ENCODE measurements at places on chromosomes 3 and 15. TPM values are rescaled to one million over a fixed set of nuclear protein-coding genes. Genes with fewer than 3 reads are reported as not detected.

The TMC3 gene
- total RNA-seq: not detected

The GNAT1 gene
- total RNA-seq: 0.08 TPM

The CNTN3 gene
- 5.7 TPM for total RNA-seq

The TMIE gene
- total RNA-seq: 0.33 TPM

DNA sequence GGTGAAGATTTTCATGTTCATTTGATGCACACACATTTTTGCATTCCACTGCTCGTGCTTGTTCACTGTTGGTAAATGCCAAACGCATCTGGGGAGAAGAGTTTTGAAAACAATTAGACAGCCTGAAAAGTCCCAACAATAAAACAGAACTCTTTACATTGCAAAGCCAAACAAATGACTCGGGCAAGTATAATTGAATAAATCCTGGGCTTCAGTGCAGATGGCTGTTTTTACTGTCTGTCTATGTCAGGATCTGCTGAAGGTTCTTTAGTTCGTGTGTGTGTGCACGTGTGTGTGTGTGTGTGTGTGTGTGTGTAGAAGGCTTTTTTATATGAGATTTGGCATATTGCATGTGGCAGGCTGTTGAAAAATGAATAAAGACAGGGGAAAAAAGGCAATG, 277.5 kb upstream of the CDIN1 start:
- DNase-seq: no peak

GRCh38 chr3:13931172-13931571, 51.3 kb upstream of the WNT7A start:
- no peak for DNase-seq

DNA sequence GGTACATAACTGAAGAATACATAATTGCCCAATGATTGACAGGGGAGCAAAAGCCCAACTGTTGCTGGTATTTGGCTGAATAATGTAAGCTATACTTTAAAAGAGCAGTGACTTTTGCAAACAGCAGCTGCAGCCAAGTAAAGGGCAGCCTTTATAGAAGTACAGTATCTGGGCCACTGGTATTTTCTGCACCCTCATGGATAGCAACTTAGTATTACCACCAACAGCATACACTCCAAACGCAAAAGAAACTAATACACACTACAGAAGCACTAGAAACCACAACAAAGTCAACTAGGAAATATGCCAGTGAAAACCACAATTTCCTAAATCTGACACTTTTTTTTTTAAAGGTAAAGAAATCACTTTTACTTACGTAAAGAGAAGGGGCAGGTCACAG, 206.1 kb downstream of the TIGIT start:
- no peak for DNase-seq

DNA sequence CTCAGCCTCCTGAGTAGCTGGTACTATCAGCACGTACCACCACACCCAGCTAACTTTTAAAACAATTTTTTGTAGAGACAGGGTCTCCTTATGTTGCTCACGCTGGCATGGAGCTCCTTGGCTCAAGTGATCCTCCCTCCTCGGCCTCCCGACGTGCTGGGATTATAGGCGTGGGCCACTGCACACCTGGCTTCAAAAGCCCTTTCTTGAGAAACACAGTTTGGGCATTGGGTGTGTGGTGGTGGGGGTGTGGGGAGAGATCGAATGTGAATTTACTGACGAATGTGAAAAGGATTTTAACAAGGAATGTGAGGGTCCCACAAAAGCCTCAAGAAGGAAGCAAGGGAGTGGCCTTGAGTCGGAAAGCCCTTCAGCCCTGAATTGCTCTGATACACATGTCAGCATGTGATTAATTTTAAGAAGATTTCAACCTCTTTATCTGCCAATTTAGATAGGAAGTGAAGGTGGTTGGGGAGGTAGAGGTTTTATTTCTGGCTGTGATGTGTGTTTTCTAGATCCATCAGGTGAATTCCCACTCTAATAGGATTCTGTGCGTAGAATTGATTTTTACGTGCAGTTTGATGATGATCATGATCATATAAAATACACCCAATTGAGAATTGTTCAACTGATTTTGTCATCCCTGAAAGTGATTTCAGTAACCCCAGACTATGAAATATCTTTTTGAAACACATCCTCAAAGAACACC, 1.1 kb downstream of the CCR4 start:
- DNase-seq: no peak

DNA sequence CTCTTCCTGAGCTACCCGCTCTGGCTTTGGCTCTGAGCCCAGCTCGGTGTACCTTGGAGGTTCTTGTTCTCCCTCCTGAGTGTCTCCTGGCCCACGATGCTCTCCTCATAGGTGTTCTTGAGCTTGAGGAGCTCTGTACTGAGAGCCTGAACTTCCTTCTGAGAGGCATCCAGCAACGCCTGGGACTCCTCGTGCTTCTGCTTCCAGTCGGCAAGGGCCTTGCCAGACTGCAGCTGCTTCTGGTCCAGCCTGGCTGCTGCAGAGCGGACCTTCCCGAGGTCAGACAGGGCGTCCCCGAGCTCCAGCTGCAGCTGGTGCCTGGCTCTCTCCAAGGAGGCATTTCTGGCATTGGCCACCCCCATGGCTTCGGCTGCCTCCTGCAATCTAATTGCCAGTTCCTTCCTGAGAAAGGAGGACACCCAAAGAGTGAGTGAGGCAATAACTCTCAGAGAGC, 99.8 kb downstream of the MYH15 start:
- no peak for DNase-seq

DNA sequence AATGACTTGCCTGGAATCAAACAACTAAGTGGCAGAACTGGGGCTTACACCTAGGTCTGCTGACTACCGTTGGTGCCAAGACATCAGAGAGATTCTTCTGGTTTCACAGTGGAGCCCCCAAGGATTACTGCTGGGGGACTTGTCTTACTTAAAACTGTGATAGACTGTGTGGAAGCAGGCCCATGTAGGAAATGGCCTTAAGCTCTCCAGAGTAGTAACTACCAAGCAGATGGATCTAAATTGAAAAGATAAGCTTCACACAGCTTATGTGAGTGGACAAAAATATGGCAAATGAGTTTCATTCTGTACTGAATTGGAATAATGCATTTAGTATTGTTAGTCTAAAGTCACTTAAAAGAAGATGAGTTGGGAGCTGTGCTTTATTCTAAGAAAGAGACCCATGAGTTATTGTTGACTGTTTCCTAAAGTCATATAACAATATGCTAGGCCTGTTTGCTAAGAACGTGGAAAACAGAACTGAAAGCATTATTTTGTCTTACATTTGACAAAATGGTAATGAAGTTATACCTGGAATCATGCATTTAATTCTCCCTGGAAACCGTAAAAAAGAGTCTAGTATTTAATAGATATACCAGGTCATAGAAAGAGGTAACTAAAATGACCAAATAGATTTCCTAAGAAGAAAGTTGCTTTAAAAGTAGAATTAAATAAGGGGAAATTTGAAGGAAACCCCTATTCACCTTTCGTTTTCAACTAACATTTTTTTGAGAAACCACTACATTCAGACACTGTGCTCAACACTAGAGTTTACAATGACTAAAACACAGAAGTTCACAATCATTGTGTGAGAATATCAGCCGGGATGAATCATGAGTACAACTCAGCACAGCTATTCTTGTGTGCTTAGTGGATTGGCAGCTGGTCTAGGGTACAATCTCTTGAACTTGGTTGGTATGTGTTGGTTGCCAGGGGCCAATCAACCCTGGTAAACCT, 13.0 kb upstream of the MAPK6 start:
- DNase-seq: no peak

DNA sequence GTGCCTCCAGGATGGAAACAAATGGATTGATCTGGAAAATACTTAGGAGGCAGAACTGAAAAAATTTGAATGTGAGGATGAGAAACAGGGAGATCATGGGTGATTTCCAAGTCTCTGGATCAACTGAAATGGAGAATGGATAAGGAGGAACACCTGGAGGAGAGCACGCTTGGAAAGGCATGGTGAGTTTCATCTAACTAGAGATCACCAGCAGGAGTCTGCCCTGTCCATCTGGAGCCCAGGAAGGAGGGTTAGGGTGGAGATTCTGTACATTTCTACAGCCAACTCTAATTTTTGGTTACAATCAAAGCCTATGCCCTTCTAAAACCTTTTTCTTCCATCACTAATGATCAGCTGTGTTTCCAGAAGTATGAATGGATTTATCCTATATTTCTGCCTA, 995.9 kb upstream of the CFAP20DC start:
- DNase-seq: no peak

DNA sequence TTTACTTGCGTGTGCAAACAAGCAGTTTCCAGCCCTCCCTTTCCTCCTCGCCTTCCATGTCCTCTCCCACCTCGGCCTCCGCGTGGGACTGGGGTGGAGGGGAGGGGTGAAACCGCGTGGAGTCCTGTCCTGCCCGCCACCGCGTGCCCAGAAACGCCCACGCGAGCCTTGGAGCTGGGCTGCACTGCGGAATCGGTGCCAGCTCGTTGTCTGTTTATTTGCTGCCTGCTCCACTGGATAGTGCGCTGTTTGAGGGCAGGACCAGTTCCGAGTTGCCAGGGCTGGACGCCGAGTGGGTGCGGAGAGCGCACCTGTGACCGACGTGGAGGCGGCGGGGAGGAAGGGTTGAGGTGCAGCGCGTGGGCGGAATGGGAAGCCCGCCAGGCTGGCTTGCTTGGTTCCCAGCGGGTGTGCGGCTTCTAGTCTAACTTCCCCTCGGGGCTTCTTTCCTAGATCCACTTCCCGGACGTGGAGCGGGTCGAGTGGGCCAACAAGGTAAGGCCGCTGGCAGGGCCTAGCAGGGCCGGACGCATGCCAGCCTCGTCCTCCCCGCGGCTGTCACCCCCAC, 17.3 kb downstream of the ESYT3 start:
- no peak for DNase-seq

GRCh38 chr3:47318916-47319315, 36.2 kb downstream of the KLHL18 start:
- DNase-seq: no peak

DNA sequence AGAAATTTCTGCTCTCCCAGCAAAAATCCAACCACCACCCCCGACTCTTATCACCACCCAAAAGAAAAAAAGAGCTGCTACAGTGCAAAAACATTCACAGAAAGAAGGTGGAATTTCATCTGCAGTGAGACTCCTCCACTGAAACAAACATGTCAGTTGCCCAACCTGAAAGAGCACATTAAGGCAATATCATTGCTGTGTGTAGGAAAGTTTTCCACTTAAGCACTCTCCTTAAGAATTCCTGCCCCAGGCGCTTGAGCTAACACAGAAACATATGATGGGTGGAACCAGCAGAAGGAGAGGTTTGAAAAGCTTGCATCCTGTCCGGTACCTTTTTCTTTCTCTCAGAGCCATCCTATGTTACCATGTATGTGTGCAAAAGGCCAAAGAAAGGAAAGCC, 200.8 kb upstream of the GADL1 start:
- no peak for DNase-seq

DNA sequence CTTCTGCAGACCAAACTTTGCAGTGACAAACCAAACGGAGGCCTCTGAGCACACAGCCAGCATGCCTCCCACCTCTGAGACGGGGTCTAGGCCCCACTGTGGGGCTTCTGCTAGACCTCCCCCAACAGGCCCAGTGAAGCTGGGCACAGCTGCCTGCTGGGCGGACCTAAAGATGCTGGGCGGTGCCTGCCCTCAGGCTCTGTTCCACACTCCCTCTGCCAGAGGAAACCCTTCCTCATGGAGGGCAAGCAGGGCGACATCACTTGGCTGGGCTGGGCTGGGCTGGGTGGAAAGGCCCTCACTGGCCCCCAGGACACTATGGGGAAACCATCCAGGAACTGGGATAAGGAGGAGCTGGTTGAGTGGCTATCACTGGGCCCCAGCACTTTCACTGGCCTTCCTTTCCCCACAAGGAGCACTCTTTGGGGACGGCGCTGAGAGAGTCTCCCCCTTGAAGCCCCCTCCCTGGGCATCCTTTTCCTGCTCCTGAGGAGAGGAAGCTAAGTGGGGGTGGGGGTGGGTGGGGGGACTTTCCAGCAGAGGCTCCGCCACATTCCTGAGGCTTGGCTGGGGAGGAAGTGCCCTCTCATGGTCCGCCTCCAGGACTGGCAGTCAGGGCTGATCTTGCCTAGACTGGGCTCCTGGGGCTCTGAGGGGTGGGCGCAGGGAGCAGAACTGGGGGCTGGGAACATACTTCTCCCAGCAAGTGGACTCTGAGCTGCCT, 98.1 kb upstream of the HACD2 start:
- no peak for DNase-seq

DNA sequence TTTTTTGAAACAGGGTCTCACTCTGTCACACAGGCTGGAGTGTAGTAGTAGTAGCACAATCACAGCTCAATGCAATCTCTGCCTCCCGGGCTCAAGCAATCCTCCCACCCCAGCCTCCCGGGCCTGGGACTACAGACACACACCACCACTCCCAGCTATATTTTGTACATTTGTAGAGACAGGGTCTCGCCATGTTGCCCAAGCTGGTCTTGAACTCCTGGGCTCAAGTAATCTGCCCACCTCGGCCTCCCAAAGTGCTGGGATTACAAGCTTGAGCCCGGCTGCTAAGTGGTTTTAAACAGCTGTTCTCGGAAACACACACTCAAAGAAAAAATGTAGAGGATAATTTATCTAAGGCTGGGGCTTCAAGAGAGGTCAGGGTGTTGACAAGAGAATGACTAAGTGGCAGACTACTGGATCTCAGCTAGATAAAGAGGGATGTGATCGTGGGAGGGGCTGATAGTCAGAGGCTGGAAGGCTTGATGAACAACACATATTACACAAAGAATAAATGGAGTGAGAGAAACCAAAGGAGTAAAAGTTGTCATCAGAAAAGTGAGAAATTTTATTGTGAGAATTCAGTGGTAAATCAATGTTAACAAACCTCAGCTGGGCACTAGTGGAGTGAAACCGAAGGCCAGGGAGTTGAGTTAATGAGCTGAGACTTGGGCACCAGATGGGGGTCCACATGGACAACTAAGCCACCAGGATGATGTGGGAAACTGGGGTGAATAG, 6.7 kb downstream of the CCR5AS start:
- no peak for DNase-seq

GRCh38 chr3:28240441-28240840, 978 bp upstream of the CMC1 start:
- no peak for DNase-seq

DNA sequence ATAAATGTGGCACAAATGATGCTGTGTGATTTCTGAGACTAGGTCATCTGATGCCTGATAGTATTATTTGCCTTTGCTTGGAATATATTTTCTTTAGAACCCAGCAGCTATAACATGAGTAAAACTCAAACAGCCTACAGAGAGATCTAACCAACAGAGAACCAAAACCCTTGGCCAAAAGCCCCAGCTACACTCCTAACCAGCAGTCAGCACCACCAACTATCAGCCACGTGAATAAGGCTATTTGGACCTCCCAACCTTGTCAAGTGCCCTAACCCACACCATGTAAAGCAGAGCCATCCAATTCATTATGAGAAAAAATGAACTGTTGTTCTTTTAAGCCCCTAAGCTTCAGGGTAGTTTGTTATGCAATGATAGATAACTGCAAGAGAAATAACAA, 114.6 kb upstream of the MELTF start:
- DNase-seq: no peak

DNA sequence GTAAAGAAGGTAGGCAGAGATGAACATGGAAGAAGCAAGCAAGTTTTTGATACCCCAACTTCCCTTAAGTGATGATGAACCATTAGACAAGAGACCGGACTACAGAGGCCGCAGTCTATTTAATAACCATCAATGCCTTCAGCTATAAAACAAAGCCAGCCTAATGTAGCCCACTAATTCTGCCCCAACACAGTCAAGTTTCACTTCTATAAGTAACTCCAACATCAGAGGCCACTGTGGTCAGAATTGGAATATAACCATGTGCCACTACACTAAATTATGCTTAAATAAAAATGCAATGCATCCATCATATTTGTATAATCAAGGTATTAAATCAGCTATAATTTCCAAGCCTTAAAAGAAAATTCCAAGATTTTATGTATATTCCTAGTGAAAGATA, 234.7 kb downstream of the FOXP1 start:
- DNase-seq: no peak
